Activated CD4-positive, CD25-positive, alpha-beta regulatory T cell (primary cell): ENCODE measurements at places on chromosomes 2 and 18.

DNA sequence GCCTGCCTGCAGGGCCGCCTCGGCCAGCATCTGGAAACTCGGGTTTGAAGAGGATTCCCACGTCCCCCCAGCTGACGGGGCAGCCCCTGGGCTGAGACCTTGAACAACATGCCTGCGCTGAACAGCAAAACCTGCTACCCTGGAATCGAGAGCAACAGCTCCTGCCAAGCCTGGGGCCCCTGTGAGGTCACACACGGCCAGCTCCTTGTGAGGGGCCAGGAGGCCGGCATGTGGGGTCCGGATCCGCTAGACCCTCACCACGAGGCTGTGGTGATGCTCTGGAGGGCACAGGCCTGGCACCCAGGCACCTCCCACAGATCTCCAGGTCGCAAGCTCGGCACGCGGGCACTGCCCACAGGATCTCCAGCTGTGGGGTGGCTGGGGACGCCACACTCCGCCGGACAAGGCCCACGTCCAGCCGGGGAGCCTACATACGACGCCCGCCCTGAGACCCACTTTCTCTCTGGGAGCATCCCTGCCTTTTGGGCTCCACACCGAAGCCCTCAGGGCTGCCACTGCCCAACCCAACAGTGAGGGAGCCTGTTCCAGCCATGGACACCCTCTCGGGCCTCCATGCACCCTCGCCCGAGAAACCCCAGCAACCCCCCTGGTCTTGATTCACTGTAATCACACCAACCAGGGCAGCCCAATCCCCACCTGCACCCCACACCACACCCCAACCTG is 34.1 kb downstream of the SLC66A2 start:
- DNase-seq, result no peak

DNA sequence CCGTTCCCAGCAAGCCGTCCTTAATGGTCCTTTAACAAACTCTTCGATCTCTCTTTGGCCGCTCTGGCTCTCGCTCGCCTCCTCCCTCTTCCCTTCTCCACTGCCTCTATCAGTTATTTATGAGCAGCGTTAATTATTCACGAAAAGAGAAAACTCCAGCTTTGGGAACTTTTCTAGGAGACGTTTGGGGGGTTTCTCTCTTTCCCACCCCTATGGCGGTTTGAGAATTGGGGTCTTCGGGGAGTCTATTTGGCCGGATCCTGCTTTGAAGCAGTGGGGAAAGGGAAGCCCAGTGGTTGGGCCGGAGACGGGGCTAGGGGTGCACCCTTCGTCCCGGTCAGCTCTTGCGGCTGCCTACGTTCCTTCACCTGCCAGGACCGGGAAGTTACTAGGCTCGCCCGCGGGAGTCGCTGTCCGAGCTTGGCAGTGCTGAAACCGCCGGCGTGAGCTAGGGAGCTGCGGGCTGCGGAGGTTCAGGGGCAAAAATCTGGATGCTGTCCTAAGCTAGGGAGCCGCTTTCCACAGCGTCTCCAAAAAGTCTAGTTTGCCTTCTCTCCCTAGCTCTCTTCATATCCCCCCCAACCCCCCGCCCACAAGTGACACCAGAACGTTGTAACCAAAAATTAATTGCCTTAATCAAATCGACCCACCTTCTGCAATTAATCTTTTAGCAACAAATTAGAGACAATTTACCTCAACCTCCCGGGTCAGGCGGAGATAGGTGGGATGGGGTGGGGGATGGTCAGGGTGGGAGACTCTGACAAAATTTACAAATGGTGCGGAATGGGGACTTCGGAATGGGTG is 8.9 kb upstream of the SKOR2 start:
- no peak for DNase-seq

GRCh38 chr2:215313255-215313613 is 1.4 kb downstream of the ATIC start:
- no peak for DNase-seq

DNA sequence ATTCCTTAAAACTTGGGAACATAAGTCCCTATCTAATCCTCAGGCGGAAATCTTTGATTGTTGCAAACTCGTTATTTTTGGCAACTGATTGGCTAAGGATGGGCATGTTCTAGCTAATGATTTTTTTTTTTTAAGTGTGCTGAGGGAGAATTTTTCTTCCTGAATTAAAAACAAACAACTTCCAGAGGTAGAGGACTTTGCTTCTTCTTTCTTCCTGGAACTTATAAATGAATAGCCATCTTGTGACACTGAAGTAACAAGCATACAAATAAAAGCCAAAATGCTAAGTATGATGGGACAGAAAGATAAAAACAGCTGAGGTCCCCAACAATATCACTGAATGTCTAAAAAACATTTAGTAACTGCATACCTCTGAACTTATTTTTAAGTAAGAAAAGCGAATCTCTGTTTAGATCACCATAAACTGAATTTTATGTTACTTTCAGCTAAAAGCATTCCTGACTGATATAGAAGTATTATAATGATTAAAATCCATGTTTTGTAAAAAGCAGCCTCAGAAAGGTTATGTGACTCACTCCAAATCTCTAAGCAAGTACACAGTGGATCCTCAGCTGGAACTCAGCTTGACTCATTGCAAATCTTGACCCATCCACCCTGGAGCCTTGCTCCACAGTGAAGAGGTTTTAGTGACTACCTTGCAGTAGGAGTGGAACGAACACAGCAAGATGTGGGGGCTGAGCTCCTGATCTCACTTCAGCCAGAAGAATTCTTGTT is 344.4 kb downstream of the CLIP4 start:
- no peak for DNase-seq

GRCh38 chr18:48002933-48003365 is 72.5 kb upstream of the SMAD2 start:
- DNase-seq, result no peak

DNA sequence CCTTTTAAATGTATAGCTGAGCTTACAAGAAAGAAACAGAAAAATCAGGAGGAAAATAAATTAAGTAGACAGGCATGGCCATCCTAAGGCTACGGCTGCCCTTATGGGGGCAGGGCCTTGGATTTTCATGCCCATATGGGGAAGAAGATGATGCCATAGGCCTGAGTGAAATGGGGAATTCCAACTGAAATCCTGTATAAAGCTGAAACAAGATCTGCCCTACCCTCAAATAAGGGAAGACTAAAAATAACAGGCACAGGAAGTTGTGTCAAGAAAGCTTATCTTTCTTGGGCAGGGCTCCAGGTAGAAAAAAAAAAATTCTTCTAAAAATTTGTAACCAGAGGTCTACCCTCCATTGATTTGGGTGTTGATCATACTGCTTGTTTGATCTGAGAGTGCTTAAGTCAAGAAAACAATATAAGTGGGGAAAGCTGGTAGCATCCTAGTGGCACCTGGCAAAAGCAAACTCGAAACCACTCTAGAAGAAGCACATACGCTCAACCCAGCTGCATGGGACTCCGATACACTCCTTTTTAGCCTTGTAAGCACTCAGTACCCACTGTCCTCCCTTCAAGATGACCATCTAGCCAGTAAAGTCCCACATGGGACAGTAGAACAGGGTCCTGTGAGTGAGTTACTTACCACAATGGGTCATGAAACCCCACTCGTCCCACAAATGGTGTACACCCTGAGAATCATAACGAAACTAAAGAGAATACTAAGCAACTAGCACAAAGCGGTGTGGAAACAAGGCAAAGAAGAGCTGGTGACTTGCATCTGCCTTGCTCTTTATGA is 22.3 kb downstream of the DNAH7 start:
- no peak for DNase-seq

GRCh38 chr2:235582081-235582686 is 88.3 kb downstream of the AGAP1 start:
- no peak for DNase-seq

DNA sequence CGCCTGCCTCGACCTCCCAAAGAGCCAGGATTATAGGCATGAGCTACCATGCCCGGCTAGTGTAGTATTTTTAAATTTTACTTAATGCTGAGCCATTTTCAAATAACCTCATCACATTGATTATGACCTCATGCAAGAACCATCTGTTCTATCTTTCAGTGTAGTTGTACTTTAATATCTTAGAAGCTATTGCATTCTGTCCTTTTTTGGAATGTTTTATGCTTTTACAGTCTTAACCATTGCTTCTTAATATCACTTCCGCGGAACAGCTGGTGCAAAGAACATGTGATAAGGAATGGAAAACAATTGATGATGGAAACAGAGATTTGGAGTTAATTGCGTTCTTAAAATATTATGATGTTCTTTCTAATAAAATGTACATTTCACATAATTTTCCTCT is 2.7 kb downstream of the GEN1 start:
- DNase-seq, result no peak

GRCh38 chr2:133437492-133437891 is 130.8 kb downstream of the NCKAP5 start:
- DNase-seq, result no peak

DNA sequence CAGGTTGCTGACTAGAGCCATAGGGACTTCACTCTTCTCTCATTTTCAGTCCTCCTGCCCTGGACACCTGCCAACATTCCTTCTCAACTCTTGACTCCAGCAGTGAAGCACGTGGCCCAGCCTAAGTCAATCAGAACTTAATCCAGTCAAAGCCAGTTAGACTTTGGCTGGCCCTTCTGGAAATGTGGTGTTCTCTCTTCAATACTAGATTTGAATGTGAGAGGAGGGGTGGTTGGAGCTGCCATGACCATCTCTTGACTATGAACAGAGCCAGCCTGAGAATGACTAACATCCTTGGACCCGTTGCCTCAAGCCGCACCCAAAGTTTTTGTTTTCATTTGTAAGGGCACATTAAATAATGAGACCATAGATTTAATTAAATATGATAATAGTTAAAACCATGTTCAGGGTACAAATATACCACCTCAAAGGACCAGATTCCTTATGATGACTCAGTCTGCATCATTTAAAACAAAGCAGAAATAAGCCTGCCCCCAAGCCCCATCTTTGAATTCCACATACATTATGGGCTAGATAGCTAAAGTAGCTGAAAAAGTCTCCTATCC is 49.7 kb upstream of the RASGRP3 start:
- no peak for DNase-seq

- no peak for DNase-seq
These were observed 105.0 kb upstream of the RBBP8 start for GRCh38 chr18:22828171-22828570.

DNA sequence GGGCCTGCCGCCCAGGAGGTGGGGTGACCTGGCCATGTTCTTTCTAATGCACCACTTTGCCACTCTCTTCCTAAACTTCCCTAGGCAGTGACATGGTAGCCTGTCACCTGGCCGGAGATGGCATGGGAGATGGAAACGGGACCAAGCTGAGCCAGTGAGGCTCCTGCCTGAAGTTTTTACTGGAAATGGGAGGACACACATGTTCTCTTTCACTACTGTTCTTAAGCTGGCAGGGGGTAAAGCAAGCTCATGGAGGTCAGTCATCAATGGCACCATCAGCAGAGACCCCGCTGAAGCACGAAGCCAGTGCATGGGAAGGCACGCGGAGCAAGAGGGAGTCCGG is 50.7 kb downstream of the ATIC start:
- DNase-seq, result no peak
